Activated naive CD8-positive, alpha-beta T cell treated with anti-CD3 and anti-CD28 coated beads, Interleukin-2, amount 50 U/mL, for 24 hours (primary cell): ENCODE measurements at places on chromosomes 11 and 22.
A peak's percentile ranks its signal among the peaks of the same experiment; 100 is the strongest.

DNA sequence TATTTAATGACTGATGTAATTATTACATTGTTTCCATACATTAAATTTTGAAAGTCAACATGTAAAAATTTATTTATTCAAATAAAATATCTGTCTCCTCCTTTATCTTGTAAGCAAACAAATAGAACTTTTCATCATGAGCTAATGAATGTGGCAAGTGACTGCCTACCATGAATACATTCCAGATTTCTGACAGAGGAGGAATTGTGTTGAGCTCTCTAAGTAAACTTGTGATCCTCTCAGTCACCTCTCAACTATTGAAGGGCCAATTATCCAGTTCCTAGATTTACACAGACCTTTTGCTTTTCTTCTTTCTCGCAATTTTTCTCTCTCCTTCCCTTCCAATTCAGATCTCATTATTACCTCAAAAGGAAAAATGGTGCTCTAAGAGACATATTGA is 21.5 kb downstream of the PRRG4 start:
- DNase-seq: no peak

DNA sequence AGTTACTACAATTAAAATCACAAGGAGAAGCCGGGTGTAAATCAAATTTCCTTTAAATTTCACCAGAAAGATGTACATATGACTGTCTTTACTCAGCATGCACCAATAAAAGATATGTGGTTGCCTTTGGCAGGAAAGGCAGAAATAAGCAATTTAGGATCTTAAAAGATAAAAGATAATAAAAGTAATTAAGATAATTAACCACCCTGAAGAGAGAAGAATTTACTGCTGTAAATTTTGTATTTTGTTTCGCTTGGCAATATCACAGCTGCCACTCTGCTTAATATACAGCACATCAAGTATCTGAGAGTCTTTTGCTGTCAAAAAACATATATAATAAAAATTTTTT is 411.9 kb downstream of the MN1 start:
- DNase-seq: no peak

GRCh38 chr11:105149477-105149876 is 9.9 kb upstream of the CARD18 start:
- no peak for DNase-seq

GRCh38 chr11:10236840-10237239 is 57.2 kb downstream of the SBF2 start:
- no peak for DNase-seq

DNA sequence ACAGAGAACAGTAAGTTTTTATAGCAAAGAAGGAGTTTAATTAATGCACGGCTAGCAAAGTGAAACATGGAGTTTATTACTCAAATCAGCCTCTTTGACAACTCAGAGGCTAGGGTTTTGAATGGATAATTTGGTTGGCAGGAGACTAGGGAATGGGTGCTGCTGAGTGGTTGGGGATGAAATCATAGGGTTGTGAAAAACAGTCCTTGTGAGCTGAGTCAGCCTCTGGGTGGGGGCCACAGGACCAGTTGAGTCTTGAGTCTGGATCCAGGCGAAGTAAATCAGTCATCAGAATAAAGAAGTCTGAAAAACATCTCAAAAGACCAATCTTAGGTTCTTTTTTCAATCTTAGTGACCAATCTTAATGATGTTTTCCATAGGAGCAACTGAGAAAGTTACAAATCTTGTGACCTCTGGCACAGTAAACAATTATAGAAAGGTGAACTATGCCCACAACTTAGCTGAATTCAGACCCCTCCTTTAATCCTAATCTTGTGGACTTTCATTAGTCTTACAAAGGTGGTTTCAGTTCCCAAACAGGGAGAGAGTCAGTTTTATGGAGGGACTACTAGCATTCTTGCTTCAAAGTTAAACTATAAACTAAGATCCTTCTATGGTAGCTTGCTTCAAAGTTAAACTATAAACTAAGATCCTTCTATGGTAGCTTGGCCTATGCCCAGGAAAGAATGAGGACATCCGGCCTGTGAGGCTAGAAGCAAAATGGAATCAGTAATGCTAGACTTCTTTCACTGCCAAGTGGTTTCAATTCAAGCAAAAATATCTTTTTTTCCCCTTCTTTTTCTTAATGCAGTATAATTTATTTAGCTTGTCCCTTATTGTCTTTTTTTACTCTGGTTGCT is 84.5 kb downstream of the AASDHPPT start:
- DNase-seq: no peak

- no peak for DNase-seq
Observed at GRCh38 chr11:89489930-89490329, 1.2 kb downstream of the NOX4 start.

GRCh38 chr11:126996036-126996804 is 4.3 kb downstream of the KIRREL3 start:
- no peak for DNase-seq

DNA sequence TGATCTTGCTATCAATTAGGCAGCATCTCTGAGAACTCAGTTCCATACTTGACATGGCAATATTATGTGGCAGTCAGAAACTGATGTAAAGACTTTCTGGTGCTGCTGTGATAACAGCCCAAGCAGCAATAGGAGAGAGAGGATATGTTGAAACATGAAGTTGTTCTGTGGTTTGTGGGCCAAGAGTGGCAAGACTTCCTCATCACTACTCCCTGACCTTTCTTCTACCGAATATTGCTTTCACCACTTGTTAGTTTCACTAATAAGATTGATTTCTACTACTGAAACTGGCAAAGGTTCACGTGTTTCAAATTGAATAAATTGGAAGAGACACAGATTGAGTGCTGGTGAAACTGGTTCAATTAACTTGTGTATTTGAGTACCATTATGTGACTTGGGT is 852.6 kb upstream of the RAG2 start:
- no peak for DNase-seq

DNA sequence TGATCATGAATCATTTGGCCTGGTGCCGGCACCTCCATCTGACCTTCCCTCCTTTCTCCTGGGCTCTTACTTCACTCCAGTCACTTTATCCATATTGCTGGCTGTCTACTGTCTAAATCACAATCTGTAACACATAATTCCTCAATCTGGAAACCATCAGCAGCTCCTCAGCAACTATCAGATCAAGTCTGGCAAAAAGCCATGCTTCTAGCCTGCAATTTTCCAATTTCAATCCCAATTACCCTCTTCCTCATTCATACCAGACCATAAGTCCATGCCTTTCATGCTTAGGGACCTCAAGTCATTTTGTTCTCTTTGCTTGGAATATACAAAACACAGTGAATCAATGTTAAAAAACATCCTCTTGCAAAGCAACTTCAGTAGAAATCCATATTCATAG is 882.8 kb upstream of the ANO3 start:
- no peak for DNase-seq

DNA sequence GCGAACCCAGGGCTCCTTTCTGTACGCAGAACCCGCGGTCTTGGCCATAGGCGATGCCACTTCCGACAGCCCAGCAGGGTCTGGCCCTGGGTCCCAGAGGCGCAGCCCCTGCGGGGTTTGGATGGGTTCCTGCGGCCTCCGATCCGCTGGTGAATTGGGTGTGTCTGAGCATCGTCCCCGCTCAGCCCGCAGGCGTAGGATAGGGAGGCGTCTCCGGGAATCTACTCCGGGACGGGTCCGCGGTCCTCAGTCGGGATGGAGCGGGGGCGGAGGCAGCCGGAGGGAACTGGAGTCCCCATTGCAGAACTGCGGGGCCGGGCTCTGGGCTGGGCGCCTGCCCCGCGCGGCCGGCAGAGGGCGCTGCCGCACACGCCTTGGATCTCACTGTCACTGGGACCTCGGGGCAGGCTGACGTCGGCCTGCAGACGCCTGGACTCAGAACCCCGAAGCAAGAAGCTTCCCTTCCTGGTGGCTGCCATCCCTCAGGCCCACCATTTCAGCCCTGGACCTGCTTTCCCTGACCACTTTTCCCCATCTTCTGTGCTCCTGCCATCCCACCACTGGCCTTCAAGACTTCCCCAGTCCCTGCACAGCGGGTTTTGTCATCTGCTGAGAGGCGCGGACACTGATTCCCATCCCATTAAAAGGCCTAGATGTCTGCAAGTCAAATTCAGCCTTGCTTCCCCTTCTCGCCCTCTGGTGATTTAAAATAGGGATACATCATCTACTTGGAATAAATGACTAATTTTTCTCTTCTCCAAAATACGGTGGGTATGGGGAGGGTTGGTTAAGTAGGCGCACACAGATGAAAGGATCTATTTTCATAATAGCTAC is 38.3 kb upstream of the CREB3L1 start:
- DNase-seq: peak; percentile 86

DNA sequence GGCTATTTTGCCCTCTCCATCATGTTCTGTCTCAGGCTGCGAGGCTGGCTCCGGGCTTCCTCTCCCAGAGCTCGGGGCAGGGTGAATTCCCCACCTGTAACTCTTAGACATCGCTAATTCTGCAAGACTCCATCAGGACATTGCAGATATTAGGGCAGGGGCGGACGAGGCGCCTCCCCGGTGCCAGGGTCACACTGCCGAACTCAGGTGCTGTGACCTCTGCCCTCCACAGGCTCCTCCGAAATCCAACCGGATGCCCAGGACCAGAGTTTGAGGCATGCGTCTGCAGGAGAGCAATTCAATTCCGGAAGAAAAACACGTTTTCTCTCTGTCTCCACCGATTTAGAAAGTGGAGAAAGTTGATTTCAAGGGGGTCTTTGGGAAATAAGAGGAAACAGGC is 542.7 kb downstream of the BRD1 start:
- no peak for DNase-seq

DNA sequence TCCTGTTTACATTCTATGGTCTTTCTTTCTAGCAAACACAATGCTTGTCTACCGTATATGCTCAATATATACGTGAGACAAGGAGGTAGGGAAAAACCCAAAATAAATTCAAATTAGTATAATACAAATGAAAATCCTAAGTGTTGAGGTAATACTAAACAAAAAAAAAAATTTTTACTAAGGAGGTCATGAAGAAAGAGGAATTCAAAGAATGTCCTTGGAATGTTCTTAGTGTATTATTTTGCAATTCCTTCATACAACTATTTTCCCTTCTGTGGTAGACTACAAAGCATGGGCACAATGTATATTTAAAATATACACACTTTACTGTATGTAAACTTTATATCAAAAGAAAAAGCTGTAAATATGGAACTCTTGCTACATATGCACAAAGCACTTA is 36.4 kb downstream of the PIK3C2A start:
- DNase-seq: no peak

DNA sequence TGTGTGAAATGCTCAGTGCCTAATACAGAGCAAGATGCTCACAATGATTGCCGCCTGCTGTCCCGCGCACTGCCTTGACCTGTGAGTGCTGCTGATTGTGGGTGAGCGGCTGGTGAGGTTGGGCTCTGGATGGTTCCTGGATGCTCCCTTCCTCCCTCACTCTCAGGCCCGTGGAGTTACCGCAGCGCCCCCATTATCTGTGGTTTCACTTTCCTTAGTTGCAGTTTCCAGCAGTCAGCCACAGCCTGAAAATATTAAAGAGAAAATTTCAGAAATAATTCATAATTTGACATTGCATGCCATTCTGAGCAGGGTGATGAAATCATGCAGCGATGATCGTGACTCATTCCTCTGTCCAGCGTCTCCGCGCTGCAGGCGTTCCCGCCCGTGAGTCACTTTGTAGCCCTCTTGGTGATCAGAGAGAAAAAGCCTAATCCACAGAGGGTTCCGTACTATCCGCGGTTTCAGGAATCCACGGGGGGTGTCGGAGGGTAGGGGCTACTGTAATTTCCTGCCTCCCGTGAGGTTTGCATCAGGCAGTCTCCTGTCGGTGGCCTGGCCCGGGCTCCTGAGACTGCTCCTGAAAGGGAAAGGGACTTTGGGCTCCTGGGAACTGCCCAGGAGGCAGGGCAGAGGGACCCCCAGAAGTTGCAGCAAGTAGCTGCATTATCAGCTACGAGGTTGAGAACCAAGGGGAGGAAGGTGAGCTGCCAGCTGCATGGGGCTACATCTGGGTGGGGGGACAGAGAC is 10.6 kb downstream of the RPL3 start:
- DNase-seq: no peak

- no peak for DNase-seq
Observed at GRCh38 chr22:35781898-35782297, 64.2 kb downstream of the APOL5 start.
